Neural cell (in vitro differentiated cells): ENCODE measurements at places on chromosomes 2 and 18. TPM values are rescaled to one million over a fixed set of nuclear protein-coding genes. Genes with fewer than 3 reads are reported as not detected.

Gene SERPINB2
- not detected in 2 replicates for polyA plus RNA-seq

Gene MGAT5
- 40.9 and 42.1 TPM in 2 replicates for polyA plus RNA-seq

Gene ZCCHC2
- 3.8 and 8.1 TPM in 2 replicates for polyA plus RNA-seq

Gene NABP1
- 1.5 and 2.5 TPM in 2 replicates for polyA plus RNA-seq

Gene APOB
- not detected in 2 replicates for polyA plus RNA-seq

Gene LIPG
- 0.72 and 0.85 TPM in 2 replicates for polyA plus RNA-seq

Gene TUBA4B
- polyA plus RNA-seq: not detected in 2 replicates

Gene BIRC6
- 88.0 and 109 TPM in 2 replicates for polyA plus RNA-seq

Gene PKP4
- polyA plus RNA-seq: 24.2 and 36.4 TPM in 2 replicates

Gene CERS6
- 56.3 and 59.3 TPM in 2 replicates for polyA plus RNA-seq

Gene GPR45
- polyA plus RNA-seq: 4.1 and 6.8 TPM in 2 replicates

Gene CEP192
- 28.1 and 31.7 TPM in 2 replicates for polyA plus RNA-seq

Gene SERPINB11
- not detected in 2 replicates for polyA plus RNA-seq

Gene GKN1
- not detected in 2 replicates for polyA plus RNA-seq

Gene PTH2R
- not detected in 2 replicates for polyA plus RNA-seq

Gene NEU2
- polyA plus RNA-seq: not detected in 2 replicates

Gene CSRNP3
- polyA plus RNA-seq: 62.7 and 66.6 TPM in 2 replicates

Gene RIT2
- polyA plus RNA-seq: 1.1 and 2.3 TPM in 2 replicates

Gene SLC1A4
- 33.8 and 38.0 TPM in 2 replicates for polyA plus RNA-seq

Gene FECH
- 12.5 and 17.1 TPM in 2 replicates for polyA plus RNA-seq

Gene SPR
- polyA plus RNA-seq: 0.98 and 1.8 TPM in 2 replicates

Gene EXOC6B
- polyA plus RNA-seq: 22.6 and 23.4 TPM in 2 replicates

Gene HDHD2
- polyA plus RNA-seq: 61.3 and 64.9 TPM in 2 replicates

Gene RNF152
- polyA plus RNA-seq: 22.9 and 31.1 TPM in 2 replicates
